Stimulated activated CD8-positive, alpha-beta memory T cell treated with anti-CD3 and anti-CD28 coated beads, Interleukin-7, amount 100 ng/mL, for 4 hours (primary cell): ENCODE measurements at places on chromosomes 5 and 9.

GRCh38 chr5:11420969-11421368 is 483.3 kb downstream of the CTNND2 start:
- no peak for DNase-seq

GRCh38 chr5:119174578-119175163 is 103.8 kb downstream of the DMXL1 start:
- no peak for DNase-seq

DNA sequence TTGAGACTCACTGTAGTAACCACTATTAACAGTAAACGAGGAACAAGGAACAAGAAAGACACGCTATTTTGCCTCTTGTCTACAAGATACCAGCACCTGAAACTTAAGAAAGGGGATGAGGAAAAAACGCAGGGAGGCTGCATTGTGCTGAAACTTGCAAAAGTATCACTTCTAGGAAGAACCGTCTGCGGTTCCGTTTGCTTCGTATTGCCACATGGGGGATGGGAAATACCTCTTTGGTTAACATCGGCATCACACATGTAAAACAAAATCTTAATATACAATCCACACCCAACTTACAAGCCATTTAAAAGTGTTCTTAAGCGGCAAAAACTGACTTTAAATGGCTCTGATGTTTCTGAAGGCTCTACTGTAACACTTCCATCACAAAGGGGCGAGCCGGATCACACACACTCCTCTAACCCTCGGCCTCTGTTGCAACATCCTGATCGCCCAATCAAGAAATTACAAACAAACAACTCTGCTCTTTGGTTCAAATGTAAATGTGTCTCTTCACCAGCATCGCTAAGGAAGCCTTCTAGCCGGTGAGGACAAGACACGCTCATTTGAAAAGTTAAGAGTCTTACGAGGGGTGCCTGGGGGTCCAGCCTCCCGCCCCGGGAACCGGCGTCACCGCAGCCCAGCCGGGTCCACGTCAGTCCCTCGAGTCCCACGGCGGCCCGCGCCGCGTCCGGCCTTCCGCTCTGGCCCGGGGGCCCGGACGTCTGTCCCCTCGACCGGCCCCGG is 621 bp downstream of the SEC16A start:
- no peak for DNase-seq

DNA sequence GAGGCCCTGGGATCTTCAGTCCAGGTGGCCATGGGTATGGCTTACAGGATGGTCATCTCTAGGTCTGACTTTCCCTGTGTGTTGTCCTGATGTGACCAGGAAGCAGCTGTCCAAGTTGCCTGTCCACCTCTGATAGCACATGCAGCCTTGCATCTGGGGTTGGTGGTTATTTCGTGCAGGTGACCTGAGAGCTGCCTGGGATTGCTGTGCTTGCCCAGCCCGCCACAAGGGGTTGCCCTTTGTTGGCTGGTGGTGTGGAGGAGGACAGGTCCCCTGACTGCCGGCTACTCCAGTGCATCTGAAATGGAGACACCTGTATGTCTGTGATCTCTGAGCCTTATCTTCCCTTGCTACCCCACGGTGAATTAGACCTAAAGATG is 212.6 kb downstream of the ARHGAP26 start:
- DNase-seq, result no peak

GRCh38 chr5:160899735-160900134 is 47.7 kb upstream of the ATP10B start:
- DNase-seq, result no peak

- no peak for DNase-seq
These were observed 290.5 kb upstream of the ITGA1 start for GRCh38 chr5:52497133-52497693.

- no peak for DNase-seq
These were observed 115.1 kb upstream of the ZNF366 start for GRCh38 chr5:72622170-72622760.

DNA sequence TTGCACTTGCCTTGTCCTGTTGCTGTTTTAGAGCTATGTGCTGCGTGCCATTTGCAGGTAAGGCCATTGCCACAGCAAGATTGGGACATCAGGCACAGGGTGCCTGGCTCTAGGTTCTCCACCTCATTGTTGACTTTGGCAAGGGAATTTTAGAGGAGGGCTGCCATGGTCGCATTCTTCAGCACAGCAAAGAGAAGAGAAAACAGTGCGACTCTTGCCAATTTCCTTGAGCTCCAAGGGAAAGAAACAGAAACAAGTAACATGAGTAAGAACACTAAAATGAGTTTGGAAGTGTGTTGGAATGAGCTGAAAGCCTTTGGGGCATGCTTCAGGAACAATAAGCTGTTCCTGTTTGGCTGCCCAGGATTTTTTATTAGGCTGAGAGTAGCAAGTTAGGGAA is 188.1 kb upstream of the IL12B start:
- DNase-seq, result no peak

GRCh38 chr5:96788112-96788749 is 19.5 kb downstream of the ERAP1 start:
- no peak for DNase-seq

DNA sequence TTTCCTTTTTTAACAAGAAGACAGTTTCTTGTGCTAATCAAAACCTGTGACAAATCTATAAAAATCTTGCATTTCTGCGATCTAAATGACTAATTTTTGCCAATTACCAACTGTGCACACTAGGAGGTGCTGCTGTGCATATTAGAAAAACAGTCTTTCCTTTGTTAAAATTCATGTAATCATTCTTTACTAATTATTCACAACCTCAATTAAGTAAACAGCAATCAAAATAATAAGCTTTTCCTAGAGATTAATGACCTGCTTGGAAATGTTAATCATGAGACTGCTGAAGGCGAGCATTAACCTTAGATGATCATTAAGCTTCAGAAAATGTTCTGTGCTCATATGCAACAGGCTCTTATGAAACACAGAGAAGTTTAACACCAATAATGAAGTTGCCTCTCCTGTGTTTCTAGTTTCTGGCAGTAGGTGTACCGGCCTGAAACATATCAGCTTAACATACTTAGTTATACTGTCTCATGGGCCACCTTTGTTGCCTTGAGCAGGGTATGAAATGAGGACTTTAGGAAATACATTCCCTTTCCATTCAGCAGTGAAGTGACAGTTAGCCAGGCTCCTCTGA is 17.7 kb downstream of the RFESD start:
- DNase-seq, result no peak

- DNase-seq, result no peak
These were observed 801.2 kb downstream of the MAT2B start for GRCh38 chr5:164306662-164307061.

GRCh38 chr5:150112201-150113046 is 26.1 kb upstream of the CSF1R start:
- DNase-seq, result no peak

DNA sequence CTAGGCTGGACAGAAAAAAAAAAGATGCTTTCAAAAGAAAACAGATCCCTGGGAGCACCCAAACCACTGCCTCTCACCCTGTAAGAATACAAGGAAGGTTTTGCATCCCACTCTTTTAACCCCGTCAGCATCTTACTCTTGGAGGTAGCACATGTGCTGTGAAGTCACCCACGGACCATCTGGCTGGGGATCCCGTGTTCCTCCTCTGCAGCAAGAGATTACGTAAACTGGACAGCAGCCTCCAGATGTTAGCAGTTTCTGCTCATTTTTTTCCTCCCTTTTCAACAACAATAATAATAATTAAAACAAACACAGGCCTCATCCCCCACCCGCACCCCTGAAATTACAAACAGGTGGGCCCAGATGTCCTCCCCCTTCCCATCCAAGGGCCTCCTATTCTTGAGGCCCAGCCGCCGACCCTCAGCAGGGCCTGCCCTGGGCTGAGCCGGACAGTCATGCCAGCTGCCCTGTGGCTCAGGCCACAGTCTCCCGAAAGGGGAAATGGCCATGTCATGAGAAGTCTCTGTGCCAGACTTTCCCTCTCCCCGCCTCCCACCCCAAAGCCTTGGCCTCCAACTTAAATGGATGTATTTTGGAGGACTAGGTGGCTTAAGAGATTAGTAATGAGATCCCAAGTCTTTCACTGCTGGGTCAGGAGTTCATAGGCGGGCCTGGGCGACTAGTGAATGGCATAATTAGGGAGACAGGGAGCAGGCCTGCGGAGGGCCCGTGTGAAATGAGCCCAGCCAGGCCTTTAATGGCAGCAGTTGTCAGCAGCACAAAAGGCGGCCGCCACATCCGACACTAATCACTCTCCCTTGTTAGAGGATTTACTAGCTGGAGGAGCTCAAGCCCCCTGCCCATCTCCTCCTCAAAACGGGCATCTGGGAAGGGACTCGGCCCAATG is 165.1 kb downstream of the PAPPA start:
- DNase-seq, result no peak

GRCh38 chr9:4725706-4726442 is 15.1 kb downstream of the AK3 start:
- no peak for DNase-seq

GRCh38 chr9:89358985-89359384 is 40.7 kb downstream of the SECISBP2 start:
- DNase-seq, result no peak

GRCh38 chr5:33969572-33970452 is 14.7 kb downstream of the SLC45A2 start:
- DNase-seq, result no peak

- no peak for DNase-seq
These were observed 193.3 kb upstream of the PANK3 start for GRCh38 chr5:168772316-168772961.

GRCh38 chr9:105206496-105206820 is 38.0 kb upstream of the SLC44A1 start:
- DNase-seq, result no peak

- DNase-seq, result no peak
These were observed 2385.2 kb upstream of the C9orf72 start for GRCh38 chr9:29958469-29958868.

- DNase-seq, result no peak
These were observed 138.2 kb upstream of the LPAR1 start for GRCh38 chr9:111176511-111176910.
